Foreskin keratinocyte (primary cell): ENCODE measurements at places on chromosomes 1 and 21. TPM values are rescaled to one million over a fixed set of nuclear protein-coding genes. Genes with fewer than 3 reads are reported as not detected.
A peak's percentile ranks its signal among the peaks of the same experiment; 100 is the strongest.

DNA sequence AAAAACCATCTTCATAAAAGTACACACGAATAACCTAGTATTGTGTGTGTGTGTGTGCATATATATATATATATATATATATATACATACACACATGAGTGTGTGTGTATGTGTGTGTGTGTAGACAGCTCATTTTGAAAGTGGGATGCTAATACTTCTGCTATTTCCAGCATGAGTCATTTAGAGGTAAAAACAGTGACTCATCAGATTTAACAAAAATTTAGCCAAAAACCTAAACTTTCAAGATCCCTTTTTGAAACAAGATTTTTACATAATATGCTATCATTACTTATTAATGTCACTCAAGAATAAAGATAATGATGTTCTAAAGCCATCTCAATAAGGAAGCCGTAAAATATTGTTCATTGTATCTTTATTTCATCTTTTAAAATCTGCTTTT is 35.6 kb upstream of the ADGRL4 start:
- peak; percentile 52 for DNase-seq

GRCh38 chr1:200921571-200922110 is 26.9 kb downstream of the INAVA start:
- DNase-seq, result no peak

DNA sequence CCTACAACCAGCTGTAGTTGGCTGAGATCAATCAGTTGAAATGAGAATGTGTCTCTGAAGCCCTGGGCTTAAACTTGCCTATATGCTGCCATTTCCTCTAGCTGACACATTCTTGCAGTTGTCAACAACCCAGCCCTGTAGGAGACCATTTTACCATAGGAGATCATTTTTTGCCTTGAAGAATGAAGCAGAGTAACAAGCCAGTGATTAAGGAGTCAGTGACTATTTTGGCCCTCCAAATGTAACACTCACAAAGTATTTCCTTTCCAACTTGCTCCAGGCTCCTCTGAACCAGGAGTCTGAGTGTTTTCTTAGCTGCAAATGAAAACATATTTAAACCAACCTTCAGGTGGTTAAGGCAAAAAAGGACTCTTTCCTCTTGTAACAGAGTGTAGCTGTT is 183.5 kb downstream of the ZZZ3 start:
- no peak for DNase-seq

Gene CD48
- not detected in 2 replicates for total RNA-seq

Gene MROH9
- not detected in 2 replicates for total RNA-seq

DNA sequence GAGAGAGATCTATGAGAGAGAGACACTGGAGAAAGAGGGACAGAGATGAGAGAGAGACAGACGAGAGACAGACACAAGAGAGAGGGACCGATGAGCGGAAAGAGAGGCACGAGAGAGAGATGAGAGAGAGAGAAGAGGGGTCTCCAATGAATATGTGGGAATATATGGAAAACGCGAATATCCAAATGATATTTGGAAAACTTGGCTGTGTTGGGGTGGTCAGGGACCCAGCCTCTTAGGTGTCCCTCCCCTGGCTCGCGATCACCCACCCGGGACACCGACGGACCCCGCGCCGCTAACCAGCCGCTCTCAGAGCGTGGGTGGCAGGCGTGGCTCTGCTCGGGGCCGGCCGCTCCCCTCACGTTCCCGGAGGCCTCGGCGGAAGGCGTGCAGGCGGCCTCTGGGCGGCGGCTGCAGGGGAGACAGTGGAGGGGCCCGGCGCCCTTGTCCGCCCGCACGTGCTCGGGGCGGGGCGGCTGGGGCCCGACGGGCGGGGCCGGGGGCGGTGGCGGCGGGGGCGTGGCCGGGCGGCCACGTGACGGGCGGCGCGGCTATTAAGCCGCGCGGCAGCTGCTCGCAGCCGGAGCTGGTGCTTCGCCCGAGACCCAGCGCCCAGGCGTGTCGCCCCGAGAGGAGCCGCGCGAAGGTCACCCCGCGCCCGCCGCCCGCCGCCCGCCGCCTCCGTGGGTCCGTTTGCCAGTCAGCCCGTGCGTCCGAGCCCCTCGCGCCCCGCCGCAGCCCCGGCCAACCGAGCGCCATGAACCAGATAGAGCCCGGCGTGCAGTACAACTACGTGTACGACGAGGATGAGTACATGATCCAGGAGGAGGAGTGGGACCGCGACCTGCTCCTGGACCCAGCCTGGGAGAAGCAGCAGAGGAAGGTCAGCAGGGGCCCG is at the start of gene ACTN2:
Gene ACTN2, plus strand, starts transcription at position 583 of the 898 bp plus-strand sequence. Its CDS starts 175 bp downstream, at position 758.
- no peak for DNase-seq
